ENCODE measurements at places on chromosomes 12 and 14. TPM values are rescaled to one million over a fixed set of nuclear protein-coding genes. Genes with fewer than 3 reads are reported as not detected.
A peak's percentile ranks its signal among the peaks of the same experiment; 100 is the strongest.

ZDHHC22 gene
- polyA plus RNA-seq: not detected

DNA sequence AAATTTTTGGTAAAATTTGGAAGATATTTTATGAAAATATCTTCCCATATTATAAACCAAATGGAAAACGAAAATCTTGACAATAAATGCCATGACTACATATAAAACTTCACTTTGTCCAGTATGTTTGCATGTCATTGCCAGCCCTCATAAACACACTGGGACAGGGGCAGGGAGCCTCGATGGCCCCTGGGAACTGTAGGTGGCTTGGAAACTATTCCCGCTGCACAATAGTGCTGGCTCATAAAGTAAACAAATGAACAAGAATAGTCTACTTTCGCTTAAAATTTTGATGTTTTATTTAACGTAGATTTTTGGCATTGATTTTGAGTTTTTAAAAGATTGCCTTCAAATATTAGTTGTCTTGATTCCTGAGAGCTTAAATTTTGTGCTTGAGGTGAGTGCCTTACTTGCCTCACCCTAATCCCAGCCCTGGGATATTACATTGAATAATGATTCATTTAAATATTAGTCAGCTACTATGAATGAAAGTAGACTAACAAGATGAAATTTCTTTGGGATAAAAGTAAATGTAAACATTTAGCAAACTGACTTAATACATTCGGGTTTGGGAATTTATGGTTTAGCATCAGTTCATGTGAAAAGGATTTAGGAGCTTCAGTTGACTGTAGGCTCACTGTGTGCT lies 74.0 kb upstream of the PKP2 start:
- no peak for DNase-seq

DNA sequence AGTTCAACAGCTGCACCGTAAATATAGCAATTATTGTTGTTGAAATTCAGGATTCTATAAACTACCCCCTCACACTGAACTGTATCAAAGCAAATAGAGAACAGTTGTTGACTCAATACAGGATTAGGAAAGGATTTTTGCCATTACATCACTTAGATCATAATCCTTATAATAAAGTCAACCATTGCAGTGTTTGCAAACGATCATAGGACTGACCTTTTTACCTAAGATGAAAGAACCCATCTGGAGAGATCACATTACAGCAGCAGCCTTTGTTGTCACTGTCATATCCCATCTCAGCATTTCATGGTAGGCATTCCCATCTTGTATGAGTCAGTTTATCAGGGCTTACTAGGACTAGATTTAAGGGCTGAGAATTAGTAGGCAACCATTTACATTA lies 96.1 kb downstream of the IPO8 start:
- no peak for DNase-seq

GRCh38 chr14:53338192-53338591 lies 185.1 kb upstream of the DDHD1 start:
- DNase-seq: no peak

- DNase-seq: no peak
Measured at GRCh38 chr14:61255968-61256367, 25.2 kb downstream of the TMEM30B start.

CPNE6 gene
- polyA plus RNA-seq: 0.32 TPM

DNA sequence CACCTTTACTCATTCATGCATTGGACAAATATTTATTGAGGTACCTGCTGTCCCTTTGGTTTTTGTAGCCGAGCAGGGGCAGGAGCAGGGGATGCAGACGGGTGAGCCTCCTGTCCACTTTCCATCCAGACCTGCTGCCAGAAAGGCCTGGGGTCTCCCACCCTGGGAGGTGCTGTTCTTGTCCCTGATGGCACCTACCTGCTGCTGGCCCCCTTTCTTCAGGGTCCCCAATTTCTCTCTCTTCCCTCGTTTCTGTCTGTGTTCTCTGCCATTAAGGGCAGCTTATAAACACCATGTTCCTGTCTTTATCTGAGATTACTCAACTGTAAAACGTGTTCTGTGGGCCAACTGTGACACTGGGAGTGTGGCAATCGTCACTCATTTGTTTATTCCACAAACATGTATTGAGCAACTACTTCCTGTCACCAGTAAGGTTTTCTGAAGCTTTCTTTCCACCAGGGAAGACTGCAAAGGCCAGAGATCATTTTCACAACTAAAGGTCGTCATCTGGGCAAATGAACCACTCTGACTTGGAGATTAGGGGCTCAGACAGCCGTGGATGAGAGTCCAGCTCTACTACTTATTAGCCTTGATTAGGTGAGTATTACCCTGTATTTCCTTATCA lies at the start of gene HAL:
TSS of gene HAL (minus strand) at position 311 of the 625 bp plus-strand sequence. CDS start 434 bp downstream, outside the sequence.
- no peak for DNase-seq

DNA sequence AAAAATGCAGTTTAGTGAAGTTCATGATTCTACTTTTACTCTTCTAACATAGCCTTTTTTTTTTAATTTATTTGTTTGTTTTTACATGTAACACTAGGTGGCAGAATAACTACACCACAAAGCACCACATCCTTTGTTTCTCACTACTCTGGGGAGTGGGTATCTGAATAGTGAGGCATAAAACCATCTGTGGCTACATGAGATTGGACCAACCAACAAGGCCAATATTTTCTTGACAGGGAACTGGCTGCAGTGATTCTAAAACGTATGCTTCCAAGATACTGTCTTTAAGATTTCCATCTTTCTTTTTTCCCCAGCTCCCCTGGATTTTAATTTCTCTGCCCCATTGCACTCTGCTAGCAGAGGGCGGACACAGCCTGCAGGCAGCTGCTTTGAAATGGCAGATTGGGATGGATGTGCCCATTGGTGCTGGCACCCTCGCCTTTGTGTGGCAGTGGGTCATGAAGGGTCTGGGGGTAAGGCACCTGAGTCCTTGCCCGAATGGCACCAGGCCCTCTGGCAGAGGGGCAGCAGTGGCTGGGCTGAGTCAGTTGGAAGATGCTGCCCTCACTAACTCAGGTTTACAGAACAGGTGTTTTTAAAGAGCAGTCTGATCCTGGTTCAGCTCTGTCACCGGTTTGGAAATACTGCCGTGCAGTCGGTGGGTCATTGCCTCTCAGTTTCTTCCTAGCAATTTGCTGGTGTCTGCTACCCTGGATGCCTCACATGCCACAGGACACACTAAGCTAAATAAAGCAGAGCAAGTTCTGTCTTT lies 429.1 kb downstream of the RAD51B start:
- DNase-seq: peak; percentile 89

AQP2 gene
- polyA plus RNA-seq: not detected

ADGRD1 gene
- polyA plus RNA-seq: 1.9 TPM

DNA sequence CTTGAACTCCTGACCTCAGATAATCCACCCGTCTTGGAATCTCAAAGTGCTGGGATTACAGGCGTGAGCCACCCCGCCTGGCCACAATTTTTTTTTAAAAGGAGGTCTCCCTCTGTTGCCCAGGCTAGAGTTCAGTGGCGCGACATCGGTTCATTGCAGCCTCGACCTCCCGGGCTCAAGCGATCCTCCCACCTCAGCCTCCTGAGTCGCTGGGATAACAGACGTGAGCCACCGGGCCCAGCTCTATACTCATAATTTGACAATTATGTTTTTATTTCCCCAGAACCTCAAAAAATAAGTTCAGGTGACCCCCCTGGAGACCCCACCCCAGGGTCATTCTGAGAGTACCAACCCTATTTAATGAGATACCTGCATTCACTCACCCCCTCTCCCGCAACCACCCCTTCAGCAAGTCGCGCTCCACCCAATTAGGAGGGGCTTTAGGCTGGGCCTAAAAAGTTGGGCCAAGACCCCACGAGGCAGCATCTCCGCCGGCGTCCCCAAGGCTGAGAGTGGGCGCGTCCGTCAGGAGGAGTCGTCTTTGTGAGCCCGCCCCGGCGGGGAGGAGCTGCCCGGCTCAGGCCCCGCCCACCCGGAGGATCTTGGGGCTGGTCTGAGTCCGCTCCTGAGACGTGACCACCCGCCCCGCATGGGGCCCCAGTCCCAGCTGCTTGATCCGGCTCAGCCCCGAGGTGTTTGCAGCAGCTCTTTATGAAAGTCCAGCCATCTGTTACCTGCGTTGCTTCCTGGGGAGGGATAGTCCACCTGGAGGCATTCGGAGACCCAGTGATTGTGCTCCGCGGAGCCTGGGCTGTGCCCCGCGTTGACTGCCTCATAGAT lies at the start of gene ANKRD33:
TSS of gene ANKRD33 (plus strand) at position 628 of the 840 bp plus-strand sequence. CDS start at position 712, 84 bp downstream.
- no peak for DNase-seq

DNA sequence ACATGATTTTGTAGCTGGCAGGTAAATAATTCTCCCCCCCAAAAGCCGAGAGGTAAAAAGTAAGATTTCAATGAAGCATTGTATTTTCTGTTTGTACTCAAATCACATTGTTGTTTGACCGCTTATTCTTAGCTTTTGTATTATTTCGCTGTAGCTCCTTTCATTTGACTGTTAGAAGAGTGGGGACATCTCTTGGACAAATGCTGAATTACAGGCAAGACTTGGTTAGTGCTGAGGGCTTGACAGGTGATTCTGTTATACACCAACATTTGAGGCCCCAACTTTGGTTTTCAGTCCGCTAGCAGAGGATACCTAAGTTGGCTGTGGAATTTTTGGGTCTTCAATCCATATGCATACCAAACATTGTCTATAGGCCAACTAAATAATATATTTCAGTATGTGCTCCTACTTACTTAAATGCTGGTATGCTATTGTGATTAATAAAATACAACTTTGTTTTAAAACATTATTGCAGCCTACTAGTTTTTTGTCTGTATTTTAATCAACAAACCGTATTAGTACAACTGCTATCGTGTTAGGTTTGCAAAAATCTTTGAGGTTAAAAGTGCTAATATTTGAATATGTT lies 102.2 kb downstream of the ERC1 start:
- DNase-seq: no peak

DTX3 gene
- polyA plus RNA-seq: 2.3 TPM

DNA sequence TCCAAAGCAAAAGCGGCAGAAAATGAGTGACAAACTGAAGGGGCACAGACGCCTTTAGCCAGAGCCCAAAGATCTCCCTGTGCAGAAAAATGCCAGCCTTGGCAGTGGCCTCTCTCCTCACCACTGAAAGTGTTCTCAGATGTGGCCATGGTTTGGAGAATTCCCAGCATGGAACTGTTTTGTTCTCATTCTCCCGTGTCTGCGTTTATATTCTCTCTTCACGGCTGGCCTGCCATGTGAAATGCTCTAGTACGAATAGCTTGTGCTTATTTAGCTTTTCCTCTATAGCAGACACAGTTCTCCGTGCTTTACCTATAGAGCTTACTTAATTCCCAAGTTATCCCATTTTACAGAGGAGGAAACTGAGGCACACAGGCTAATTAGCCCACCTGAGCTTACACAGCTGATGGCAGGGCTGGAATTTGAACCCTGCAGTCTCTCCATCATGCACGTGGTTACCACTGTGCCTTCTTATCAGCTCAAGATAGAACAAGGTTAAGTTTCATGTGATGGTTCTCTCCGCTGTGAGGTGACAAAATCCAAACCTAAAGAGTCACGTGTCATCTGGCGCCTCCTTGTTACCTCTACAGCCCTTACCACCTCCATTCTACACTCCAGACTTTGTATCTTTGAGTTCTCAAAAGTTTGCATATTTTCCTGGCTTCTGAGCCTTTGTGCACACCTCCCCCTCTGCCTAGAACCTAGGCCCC lies 141.6 kb downstream of the GCH1 start:
- DNase-seq: no peak

RFLNA gene
- not detected for polyA plus RNA-seq

DNA sequence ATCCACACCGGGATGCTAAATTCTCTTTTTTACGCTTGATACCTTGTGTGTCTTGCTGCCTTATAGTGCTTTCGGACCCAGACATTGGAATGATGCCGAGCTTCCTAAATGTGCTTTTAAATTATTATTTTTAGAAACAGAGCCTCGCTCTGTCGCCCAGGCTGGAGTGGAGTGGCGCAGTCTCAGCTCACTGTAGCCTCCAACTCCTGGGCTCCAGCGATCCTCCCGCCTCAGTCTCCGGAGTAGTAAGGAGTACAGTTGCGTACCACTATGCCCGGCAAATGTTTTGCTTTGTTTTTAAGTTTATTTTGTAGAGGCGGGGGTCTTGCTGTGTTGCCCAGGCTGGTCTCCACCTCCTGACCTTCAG lies 489 bp upstream of the EML5 start:
- DNase-seq: no peak

DNA sequence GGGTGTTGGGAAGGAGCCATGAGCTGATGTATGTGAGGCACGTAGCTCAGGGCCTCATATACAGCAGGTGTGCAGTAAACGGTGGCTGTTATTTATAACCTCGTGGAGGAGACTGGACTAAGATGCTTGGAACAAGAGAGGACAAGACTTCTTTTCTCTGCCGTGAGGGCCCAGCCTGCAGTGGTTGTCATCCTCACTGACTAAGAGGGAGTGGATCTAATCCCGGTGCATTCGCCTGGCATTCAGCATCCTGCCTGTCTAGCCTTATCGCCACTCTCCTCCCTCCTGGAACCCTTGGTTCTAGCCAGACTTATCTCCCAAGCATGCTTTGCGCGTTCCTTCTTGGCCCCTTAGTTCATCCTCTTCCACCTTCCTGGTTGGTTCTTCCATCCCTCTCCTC lies 3.9 kb downstream of the TSPAN9 start:
- DNase-seq: no peak

- DNase-seq: no peak
Measured at GRCh38 chr12:4645023-4645422, 3.8 kb downstream of the AKAP3 start.

- DNase-seq: no peak
Measured at GRCh38 chr14:50083467-50084337, 32.7 kb downstream of the VCPKMT start.

All from GM12878 (cell line).